ENCODE measurements at places on chromosomes 13 and 19. TPM values are rescaled to one million over a fixed set of nuclear protein-coding genes. Genes with fewer than 3 reads are reported as not detected.

- DNase-seq, result no peak
Measured at GRCh38 chr13:49869519-49869918, 66.6 kb downstream of the SPRYD7 start.

The ZNF541 gene
- total RNA-seq, result 0.35 TPM

GRCh38 chr13:62014299-62014698, 598.6 kb upstream of the PCDH20 start:
- DNase-seq, result no peak

DNA sequence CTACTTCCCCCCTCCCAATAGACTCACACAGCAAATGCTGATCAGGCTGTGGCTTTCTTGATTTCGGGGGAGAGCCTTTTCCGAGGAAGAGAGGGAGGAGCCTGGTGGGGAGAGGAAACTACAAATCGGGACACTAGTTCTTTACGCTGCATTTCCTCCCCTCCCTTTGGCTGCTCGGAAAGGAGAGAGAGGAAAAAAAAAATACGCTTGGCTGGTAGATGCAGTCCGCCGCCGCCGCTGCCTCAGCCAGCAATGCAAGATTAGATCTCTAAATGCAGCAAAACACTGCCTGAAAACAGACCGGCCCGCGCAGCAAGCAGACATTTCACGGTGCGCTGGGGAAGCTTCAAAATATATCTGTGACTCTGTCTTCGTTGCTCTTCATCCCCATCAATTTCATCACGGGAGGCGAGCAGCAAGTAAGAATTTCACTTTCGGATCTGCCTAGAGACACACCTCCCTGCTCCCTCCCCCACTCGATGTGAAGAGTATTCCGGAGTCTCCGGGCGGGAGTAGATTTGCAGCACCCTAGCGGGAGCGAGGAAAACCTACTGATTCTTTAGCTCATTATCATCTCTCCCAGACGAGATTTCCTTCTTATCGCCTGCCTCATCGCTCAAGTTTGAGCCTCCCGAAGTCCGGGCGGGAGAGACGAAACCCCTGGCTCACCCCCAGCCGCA, at the start of gene PCDH17:
TSS of gene PCDH17 (plus strand) at position 149 of the 680 bp plus-strand sequence. CDS start 803 bp downstream, outside the sequence.
- DNase-seq, result peak; percentile 44

Data from Right ventricle myocardium superior (tissue), 1 donor.